Adrenal gland (tissue), 19 donors: ENCODE measurements at places on chromosomes 12 and 14.

GRCh38 chr12:71160585-71160984, 2.8 kb upstream of the TSPAN8 start:
- DNase-seq: no peak

GRCh38 chr12:10672231-10672868, 1.5 kb downstream of the STYK1 start:
- no peak for DNase-seq

GRCh38 chr14:103072595-103073366, 11.2 kb upstream of the LBHD2 start:
- DNase-seq: no peak

DNA sequence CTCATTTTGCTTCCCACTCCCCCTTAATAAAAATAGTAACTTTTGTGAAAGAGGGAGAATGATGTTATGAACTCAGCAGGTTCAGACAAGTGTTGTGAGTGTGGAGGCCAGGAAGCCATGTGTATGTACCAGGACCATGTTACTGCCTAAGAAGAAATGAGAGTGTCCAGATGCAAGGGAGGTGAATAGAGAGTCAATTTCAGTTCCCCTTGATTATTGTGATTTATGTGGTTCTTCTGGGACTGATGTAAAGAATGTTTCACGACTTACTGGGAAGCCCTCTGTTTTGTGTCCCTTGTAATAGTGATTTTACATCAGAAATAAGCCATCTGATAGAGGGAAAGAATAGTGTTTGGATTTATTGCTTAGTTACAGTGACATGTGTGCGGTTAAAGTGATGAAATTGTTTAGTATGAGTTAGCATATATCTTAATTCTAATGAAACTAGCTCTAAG, 32.5 kb downstream of the FBXO34 start:
- DNase-seq: no peak

DNA sequence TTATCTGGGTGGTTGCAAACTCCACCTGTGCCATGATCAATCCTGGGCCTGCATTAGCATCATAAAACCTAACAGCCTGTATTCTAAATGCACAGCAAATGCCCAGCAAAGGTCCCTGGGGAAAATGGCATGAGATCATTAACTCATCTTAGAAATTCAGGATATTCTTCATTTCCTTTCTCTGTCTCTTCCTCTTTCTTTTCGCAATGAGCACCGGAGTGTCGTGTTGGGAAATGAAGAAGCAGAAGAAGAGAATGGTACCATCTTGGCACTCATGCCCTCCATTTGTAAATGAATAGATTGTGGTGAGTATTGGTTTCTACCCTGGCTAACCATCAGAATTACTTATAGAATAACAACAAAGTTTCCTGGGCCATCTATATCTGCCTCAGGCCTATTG, 193.6 kb downstream of the GALC start:
- DNase-seq: no peak

DNA sequence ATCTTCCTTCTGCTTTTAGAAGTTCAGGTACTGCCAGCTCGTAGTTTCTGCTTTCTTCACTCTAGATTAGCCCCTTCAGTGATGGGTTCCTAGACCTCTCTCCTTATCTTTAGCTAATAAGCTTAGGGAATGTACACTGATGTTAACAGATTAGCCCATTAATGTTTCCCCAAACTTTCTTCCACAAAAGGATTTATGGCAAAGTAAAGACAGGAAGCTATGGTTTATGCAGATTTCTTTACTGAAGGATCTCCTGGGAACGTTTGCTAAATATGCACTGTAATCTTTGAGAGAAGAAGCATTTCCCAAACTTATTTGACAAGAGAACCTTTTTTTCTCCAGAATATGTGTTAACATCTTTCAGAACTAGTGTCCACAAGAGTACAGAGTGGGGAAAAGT, 4.2 kb downstream of the SOCS4 start:
- DNase-seq: no peak

DNA sequence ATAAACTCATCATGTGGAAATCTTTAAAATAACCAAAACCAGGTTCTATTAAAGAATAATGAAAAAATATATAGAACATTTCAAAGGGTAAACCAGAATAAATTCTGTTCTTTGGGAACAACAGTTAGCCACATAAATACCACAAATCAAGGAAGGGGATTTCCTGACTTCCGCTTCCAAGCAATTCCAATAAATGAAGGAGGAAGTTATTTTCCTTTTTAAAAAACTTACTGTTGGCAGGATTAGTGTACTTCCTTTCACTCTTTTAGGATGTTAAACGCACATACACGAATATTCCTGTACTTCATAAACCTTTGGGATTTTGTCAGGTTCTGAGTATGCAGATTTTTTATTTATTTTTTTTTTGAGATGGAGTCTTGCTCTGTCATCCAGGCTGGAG, 13.7 kb upstream of the LIMA1 start:
- no peak for DNase-seq

- DNase-seq: no peak
Measured at GRCh38 chr12:89516633-89517032, 8.0 kb downstream of the GALNT4 start.
